Left lobe of liver (tissue), 2 donors: ENCODE measurements at places on chromosomes 7 and 10.

DNA sequence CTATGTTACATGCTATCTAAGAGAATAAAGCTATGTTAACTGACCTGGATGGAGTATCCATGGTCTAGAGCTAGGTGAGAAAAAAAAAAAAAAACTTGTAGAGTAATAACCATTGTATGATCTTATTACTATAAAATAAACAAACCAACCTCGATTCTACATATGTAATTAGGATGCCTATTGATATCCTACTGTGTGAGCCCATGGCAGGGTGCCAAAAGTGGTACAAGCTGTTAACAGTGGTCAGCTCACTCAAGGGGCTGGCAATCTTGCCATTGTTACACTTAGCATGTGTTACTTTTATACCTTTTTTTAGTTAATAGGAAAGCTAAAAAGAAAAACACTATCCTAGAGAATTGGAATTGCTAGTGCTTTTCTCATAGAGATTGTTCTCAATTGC, 13.5 kb upstream of the IL6 start:
- no peak for DNase-seq

DNA sequence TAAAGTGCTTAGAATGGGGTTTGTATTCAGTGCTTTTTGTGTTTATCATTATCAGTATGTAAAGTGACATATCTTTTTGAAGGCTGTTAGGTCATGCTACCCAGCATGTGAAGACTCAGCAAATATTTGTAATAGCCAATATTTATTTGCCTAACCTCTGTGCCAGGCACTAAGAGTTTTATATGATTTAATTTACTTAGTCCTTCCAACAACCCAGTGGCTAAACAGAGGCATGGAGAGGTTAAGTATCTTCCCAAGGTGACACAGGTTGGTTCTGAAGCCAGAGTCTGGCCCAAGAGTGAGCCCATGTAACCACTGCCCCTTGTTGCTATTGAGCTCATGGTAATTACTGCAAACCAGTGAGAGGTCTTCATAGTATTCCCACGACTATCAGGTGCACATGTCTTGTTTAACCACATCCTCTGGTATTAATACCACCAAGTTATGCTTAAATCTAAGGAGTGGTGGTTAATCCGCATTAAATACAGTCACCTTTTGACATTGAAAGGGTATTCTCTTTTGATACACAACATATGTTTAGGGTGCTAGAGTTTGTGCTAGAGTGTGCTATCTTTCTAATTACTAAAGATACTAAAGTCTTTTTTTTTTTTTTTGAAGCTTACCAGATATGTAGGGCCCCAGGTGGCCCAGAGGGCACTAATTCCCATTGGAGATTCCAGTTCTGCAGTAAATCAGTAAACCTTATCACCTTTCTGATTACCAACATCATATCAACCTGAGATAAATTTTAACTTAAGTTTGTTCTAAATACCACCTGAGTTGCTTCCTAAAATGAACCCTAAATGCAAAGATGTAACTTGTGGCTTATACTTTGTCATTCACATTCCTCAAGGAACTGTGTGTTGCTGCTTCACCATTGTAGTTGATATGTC, 2.9 kb downstream of the ADD3 start:
- no peak for DNase-seq

- peak; percentile 1 for DNase-seq
Observed at GRCh38 chr10:119541046-119541445, 1.5 kb downstream of the RGS10 start.

DNA sequence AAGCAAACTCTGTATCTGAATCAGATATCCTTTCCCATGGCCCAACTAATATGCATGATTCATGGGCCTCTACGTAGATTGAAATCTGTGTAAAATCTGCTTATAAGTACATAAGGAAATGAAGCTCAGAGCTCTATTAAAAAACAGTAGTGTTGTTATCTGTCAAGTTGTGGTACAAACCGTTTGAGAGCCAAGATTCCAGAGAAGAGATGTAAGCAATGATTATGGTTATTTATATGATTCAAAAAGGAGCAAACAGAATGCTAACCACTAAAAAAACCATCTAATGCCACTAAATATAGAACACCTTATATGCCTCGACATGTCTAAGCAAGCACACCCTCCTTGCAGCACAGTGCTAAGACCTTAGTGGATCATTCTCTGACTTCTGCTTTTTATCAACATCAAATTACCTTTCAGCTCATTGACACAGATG, 26.6 kb downstream of the RPP38 start:
- DNase-seq: no peak

- no peak for DNase-seq
Observed at GRCh38 chr7:20201380-20201779, 15.8 kb downstream of the MACC1 start.

DNA sequence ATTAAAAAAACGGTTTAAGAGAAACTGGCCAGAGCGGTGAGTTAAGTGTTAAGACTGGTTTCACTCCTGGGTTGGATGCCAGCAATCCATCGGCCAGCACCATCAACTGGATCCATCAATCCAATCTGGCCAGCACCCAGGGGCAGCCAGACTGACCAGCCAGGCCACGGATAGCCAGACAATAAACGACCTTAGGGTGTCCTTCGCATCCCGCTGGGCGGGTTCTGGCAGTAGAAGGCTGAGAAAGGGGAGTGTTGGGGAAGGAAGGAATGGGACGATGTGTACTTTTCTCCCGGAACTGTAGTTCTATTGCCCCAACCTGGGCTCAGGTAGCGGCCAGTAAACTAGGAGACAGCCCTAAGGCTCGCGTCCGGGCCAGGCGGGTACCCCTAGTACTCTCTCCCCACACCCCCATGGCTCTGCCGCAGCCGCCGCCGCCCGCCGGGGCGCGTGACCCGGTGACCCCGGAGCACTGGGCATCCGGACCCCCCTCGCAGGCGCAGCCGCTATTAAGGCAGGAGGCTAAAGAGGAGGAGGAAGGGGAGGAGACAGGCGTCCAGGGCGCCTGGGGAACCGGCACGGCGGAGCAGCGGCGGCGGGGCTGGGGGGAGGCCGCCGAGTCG, at the start of gene CASD1:
Gene CASD1, plus strand, starts transcription at position 546 of the 623 bp plus-strand sequence. CDS start 276 bp downstream, outside the sequence.
- DNase-seq: peak; percentile 75

- DNase-seq: no peak
Observed at GRCh38 chr10:92914478-92915325, 66.4 kb downstream of the EXOC6 start.

GRCh38 chr7:18109762-18110161, 82.1 kb upstream of the PRPS1L1 start:
- DNase-seq: no peak

DNA sequence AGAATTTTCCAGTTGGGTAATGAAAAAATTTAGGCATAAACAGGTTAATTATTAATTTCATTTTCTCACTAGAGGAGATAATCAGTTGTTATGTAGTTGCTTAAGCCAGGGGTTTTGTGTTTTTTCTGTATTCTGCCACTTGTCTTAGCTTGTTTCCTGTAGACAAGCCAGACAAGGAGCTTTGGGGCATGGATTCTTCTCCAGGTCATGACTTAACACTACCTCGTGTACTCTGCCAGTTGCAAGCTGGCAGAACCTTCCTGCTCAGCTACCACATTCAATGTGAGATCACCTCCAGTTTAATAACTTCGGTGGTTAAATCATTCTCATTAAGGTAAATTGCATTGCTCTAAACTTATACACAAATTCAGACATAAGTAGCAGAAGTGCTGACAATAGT, 1.8 kb downstream of the CCM2 start:
- DNase-seq: no peak

GRCh38 chr10:15336211-15336610, 34.9 kb downstream of the FAM171A1 start:
- DNase-seq: no peak

DNA sequence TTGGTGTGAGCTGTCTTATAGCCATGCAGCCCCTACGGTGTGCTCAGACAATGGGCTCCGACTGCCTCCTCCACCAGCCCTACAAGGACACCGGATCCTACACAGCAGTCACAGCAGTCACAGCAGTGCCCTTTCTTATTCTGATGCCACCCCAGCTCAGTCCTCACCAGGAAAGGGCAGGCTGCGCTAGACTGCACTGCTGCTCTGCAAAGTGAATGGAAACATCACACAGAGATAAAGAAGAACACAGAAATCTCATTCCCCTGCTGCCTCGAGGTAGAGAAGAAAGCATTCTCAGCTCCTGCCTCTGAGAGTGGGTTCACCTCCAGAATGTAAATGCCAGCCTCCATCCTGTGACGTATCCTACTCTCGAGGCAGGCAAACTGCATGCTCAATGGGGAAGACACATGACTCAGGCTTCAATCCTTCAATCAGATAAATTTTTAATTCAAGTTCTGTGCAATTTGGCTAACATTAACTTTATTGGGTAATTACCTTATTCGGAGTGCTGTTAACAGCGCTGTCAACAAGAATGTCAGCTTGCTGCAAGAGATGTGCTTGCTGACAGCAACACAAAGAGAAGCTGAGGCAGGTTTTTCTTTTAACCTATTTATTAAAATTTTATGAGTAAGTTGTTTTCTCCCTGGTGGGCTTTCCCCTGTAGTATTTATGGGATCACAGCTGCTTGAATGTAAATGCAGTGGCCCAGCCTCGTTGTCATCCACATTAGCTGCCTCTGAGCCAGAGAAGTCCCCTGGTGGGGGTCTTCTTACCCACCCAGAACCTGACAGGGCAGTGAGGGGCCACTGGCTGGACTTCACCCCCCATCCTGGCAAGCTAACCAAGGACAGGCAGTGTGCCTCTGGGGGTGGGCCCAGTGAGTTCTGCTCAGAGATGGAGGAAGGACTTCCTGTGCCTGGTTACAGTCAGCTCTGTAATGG, 241.3 kb upstream of the KMT2E start:
- DNase-seq: no peak

DNA sequence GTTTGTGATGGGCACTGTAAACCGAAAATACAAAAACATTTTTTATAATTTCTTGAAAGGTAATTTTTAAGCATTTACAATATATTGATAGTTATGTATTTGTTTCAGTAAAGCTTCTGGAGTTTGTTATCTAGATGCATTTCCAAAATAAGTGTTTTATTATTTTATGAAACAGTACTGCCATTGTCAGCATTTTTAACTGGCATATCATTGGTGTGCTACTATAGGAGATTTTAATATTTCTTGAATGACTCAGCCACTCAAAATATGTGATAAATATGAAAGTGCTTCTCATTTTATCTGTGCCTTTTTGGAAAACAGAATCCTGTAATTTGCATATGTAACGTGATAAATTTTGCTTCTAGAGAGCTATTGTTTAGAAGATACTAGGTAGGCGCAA, 97.9 kb downstream of the ANKIB1 start:
- DNase-seq: no peak

DNA sequence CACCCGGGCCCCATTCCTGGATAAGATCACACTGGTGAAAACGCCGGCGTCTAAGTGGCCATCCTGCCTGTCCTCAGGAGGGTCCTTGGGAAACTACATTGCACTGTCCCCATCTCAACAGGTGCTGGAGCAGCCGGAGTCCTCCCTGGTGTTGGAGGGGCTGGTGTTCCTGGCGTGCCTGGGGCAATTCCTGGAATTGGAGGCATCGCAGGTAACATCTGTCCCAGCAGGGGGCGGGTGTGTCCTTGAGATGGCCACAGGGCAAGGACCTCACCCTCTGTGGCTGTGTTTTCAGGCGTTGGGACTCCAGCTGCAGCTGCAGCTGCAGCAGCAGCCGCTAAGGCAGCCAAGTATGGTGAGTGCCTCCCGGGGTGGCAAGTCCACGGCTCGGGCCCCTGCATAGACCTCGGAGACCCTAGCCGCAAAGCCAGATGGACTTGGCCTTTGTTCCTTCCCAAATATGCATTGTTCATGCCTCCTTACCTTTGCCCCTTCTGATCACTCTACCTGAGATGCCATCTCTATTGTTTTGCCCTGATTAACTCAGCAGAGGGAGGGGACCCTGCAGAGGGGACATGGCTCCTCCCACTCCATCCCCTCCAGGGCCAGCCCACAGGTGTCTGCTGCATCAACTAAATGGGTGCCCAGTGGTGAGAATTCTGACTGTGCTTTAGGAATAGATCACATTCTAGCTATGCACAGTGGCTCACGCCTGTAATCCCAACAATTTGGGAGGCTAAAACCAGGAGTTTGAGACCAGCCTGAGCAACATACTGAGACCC, 23.8 kb downstream of the ELN start:
- DNase-seq: no peak

DNA sequence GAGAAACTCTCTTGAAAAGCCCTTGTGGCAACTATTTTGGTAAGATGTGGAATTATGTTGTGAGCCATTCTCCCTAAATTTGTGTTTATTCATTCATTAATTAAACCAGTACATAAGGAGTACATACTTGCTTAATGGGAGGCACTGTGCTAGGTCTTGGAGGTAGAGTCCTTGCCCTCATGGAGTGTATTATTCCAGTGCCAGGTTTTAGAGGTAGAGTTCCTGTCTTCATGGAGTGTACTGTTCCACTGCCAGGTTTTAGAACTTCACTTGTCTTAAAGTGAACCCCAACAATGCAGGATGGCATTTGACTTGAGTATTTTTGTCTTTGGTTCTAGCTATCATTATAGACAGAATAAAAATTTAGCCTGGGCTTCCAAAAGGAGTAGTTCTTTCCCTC, 8.8 kb downstream of the MXI1 start:
- no peak for DNase-seq

DNA sequence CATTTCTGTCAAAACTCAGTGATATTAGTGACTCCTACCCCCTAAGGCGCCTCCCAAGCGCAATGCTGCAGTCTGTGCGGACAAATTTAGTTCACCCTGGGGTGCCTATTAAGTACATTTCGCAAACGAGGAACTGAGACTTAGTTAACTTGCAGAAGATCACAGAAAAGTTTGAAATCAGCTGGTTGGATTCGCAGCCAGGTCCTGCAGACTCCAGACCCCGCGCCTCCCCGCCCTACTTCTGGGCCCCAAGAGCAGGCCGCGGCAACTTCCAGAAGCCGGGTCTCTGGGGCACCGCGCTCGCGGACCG, 588 bp downstream of the CYREN start:
- no peak for DNase-seq

- no peak for DNase-seq
Observed at GRCh38 chr7:85191383-85191782, 4.5 kb upstream of the SEMA3D start.

DNA sequence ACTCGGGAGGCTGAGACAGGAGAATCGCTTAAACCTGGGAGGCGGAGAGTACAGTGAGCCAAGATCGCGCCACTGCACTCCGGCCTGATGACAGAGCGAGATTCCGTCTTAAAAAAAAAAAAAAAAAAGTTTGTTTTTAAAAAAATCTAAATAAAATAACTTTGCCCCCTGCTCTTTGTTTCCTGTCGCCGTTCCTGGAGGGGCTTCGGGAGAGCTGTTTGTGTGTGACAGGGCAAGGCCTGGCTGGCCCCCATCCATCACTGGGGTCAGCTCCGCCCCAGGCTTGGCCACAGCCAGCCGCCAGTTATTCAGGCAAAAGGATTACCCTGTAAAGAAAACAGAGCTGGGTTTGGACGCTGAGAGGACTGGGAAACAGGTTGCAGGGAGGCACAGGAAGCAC, 16.4 kb downstream of the LEP start:
- DNase-seq: no peak
